ENCODE measurements at places on chromosomes 4 and X. TPM values are rescaled to one million over a fixed set of nuclear protein-coding genes. Genes with fewer than 3 reads are reported as not detected.

The GATA1 gene
- total RNA-seq: not detected

DNA sequence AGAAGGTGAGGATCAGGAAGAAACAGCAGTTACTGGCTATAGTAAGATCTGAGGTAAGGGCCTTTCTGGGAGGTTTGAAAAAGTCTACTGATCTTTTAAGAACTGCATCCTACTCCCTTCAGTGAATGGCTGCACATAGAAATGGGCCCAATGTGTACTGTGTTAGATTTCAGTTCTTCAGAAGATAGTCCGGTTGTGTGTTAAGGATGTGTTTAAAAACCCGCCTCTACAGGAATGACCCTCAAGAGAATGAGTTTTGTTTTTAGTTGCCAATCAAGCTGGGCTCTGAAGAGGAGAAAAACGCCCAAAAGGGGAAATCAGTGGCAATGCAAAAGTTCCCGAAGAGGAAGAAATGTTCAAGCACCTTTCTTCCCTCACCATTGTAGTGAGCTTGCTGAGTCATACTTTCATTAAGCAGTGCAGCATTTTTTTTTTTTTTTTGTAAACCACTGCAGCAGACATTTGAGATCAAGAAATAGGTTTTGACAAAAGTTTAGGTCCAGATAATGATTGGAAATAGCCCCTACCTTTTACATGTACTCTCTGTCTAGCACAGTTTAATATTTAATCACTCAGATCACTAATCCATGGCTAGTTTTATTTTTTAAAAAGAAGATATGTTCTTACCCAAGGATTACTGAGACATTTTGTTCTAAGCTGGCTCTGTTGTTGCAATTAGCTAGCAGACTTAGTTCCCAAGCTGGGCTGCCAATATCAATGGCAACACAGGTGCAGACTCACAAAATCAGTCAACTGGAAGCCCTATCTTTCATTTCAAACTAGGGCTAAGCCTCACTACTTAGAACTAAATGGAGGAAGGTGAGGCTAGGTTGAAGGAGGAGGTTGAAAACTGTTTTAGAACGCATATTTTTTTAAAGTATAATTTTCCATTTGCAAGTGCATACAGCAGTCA is 7.0 kb upstream of the TRPC5OS start:
- no peaks in the 10 kb centered on the region for H3K4me1 ChIP-seq
- peak; percentile 15 for DNase-seq
- H3K4me3 ChIP-seq: no peak overlapping the region
- H3K27ac ChIP-seq: peak overlapping the region; percentile 41
- H3K36me3 ChIP-seq: no peaks in the 10 kb centered on the region

DNA sequence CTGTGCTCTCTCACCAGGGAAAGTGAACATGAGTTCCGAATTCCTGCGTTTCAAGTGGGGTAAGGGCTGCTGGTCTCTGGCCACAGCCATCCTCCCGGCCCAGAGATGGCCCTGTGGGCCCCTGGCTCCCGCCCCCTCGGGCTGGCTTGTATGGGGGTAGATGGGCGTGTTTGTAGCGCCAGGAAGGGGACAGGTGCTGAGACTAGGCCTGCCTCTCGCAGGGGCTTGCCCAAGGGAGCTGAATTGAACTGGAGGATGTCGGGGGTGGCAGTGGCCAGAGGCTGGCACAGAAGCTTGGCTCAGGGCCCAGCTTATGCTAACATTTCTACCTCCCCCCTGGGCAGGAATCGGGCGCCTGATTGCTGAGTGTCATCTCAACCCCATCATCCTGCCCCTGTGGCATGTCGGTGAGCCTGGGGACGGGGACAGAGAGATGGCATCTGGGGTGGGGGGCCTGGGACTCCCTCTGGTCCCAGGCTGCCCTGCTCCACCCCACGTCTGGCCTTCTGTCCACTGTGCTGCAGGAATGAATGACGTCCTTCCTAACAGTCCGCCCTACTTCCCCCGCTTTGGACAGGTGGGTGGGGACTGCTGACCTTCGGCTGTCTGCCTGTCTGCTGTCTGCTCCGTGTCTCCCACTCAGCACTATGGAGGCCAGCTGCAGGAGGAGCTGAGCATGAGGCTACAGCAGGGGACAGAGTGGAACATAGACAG is 8.5 kb downstream of the TAFAZZIN start:
- DNase-seq: no peak
- H3K27ac ChIP-seq: no peak overlapping the region
- H3K27me3 ChIP-seq: no peaks in the 10 kb centered on the region
- H3K4me1 ChIP-seq: no peaks in the 10 kb centered on the region

The RIBC1 gene
- total RNA-seq: 0.99 TPM

DNA sequence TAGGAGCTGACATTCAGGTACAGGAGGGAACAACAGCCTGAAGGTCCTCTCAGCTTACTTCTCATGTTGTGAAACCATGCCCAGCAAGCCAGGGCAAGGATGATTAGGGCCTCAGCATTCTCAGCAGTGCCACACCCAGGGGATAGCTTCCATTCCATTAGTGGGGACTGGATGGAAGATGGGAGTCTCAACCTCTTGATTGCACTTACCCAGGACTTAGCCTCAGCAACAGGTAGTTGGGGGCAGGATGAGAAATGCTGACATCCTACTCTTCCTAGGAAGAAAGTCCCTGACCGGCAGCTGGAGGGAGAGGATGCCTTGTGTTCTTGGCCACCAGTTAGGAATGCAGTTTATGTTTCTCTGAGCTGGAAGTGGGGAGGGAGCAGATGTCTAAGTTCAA is 8.8 kb upstream of the BEX3 start:
- H3K4me3 ChIP-seq: no peak overlapping the region
- no peaks in the 10 kb centered on the region for H3K27me3 ChIP-seq
- no peak overlapping the region for H3K27ac ChIP-seq
- H3K36me3 ChIP-seq: no peaks in the 10 kb centered on the region
- no peaks in the 10 kb centered on the region for H3K4me1 ChIP-seq
